ENCODE measurements at places on chromosomes 13 and 19.

DNA sequence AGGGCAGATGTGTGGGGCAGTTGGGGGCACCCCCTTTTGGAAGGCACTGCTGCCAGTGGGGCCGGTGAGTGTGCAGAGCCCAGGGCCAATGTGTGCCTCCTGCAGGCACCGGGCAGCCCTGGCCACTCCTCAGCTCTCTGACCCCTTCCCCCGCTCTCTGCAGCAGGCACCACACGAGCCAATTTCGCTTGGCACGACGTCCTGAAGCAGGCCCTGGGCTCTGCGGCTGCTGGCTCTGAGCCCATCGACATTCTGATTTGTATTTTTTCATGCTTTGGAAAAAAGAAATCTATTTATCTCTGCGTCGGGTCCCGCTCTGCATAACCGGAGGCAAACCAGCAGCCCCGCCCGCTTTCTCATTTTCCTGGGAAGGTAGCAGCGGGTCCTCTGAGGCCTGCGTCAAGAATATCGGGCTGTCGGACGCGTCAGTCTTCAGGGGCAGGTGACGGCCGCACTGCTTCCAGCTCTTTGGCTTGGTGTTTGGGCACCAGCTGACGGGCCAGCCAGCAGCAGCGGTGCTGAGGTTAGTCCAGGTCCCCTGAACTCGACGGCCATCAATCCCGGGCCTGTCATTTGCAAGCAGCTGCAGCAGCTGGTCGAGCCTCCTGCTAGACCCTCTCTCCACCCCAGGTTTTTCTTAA lies 134.3 kb downstream of the KDM4B start:
- DNase-seq = no peak

DNA sequence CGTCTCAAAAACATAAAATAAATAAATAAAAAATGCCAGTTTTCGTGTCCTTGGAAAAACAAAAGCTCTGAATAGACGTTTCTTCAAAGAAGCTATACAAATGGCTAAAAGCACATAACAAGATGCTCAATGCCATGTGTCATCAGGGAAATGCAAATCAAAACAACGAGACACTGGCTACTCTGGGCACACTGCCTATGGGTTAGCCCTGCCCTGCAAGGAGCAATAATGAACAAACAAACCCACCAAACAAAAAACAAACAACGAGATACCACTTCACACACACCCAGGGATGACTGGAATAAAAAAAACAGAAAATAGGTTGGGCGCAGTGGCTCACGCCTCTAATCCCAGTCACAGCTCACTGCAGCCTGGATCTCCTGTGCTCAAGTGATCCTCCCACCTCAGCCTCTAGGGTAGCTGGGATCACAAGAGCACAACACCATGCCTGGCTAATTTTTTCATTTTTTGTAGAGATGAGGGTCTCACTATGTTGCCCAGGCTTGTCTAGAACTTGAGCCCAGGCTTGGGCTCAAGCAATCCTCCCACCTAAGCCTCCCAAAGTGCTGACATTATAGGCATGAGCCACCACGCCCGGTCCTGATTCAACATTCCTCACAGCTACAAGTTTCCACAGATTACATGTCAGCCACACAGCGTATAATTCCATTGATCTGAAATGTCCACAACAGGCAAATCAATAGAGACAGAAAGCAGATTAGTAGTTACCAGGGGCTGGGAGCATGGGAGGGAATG lies 15.5 kb upstream of the ISYNA1 start:
- no peak for DNase-seq

GRCh38 chr19:19459707-19460251 lies 54.3 kb downstream of the GATAD2A start:
- DNase-seq = no peak

- no peak for DNase-seq
Measured at GRCh38 chr19:6706633-6706958, 13.9 kb downstream of the C3 start.

DNA sequence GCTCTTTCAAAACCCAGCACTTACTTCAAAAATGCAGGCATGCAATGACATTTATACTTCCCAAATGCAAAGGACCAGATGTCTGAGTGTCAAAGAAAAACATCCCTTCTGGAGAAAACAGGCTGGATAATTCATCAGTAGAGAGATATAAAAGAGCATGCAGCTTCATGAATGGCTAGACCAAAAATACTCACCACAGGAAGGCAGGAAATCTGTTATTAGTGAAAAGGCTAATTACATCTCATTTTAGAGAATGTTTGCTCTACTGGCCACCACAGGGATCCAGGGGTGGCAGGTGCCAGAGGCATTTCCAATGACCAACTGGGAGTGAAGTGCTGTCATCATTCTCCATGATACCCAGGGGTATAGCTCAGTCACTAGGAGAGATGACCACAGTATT lies 106.5 kb downstream of the LHFPL6 start:
- no peak for DNase-seq

- DNase-seq = no peak
Measured at GRCh38 chr13:110529522-110530311, 31.8 kb downstream of the RAB20 start.

- DNase-seq = no peak
Measured at GRCh38 chr13:86810361-86810760, 860.8 kb upstream of the SLITRK5 start.

DNA sequence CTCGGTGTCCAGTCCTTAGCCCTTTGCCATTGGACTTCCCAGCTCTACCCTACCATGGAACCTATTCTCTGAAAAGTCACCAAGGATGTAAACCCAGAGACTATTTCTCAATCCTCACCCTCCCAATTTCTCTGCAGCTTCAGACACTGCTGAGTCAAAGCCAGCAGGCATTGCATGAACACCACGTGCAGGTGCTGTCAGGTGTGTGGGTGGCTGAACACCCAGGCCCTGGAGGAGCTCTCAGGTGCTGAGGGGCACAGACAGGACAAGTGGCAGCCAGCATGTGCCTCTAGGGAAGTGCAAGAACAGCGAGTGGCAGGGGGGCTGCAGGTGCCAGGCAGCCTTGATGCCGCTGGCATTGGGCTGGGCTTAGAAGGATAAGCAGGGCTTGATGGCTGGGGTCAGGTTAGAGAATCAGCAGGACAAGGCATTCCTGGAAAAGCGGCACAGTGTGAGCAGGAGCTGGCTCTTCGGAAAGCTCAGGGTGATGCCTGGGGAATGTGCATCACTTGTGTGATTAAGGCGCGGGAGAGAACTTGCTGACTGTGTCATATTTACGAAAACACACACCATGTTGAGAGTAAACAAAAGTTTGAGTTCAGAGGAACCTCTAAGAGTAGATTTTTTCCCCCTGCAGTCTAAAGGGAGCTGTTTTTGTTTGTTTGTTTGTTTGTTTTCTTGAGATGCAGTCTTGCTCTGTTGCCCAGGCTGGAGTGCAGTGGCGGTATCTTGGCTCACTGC lies 83.8 kb downstream of the LNX2 start:
- no peak for DNase-seq

DNA sequence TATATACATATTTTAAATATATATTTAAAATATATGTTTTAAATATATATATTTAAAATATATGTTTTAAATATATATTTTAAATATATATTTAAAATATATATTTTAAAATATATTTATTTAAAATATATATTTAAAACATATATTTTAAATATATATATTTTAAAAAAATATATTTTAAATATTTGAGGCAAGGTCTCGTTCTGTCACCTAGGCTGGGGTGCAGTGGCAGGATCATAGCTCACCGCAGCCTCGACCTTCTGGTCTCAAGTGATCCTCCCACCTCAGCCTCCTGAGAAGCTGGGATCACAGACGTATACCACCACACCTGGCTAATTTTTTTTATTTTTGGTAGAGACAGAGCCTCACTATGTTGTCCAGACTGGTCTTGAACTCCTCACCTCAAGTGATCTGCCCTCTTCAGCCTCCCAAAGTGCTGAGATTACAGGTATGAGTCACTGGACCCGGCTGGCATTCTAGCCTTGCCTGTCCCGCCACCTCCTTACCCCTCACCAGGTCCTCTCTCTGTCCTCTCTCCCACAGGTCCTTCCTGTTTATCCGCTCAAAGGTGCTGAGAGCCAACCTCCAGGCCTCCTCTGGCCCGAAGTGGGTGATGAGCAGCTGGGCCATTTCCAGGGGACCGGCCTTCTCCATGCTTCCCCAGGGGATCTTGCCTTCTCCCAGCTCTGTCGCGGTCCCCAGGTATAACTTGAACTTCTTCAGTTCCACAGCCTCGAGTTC lies 564 bp downstream of the NLRP12 start:
- no peak for DNase-seq

DNA sequence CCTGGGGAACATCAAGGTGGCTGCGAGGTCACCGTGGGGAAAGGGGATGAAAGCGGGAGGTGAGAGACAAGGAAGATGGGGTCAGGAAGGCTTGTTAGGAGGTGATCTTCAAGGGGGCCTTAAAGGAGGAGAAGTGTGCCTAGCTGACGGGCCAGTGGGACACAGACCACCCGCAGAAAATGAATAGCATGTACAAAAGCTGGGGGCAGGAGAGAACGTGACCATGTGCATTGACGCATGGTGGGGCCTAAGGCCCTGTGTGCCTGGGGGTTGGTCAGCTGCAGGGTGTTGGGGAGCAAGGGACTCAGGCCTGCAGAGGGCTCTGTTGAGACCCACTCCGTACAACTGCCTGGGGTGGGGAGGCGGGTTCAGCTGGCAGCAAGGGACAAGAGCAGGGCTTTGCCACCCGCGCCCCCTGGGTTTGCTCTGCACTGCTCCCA lies 5.9 kb downstream of the RAB8A start:
- DNase-seq = no peak

GRCh38 chr19:31500946-31501345 lies 151.7 kb upstream of the TSHZ3 start:
- no peak for DNase-seq

GRCh38 chr13:109160887-109161669 lies 531.7 kb downstream of the MYO16 start:
- DNase-seq = no peak

Measured in brain pericyte (primary cell).